ENCODE measurements at places on chromosomes 7 and 10.

DNA sequence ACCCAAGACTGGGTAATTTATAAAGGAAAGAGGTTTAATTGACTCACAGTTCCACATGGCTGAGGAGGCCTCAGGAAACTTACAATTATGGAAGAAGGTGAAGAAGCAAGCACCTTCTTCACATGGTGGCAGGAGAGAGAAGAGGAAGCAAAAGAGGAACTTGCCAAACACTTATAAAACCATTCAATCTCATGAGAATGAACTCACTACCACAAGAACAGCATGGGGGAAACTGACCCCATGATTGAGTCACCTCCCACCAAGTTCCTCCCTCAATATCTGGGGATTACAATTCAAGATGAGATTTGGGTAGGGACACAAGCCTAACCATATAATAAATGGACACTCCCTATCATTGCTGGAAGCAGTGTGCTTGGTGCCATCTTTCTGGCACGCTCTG is 506.3 kb downstream of the CALN1 start:
- DNase-seq: no peak

- no peak for DNase-seq
These were observed 595.5 kb downstream of the LRMDA start for GRCh38 chr10:76026905-76027304.

- DNase-seq: no peak
These were observed 1.1 kb downstream of the TRRAP start for GRCh38 chr7:98879198-98879978.

GRCh38 chr7:121385800-121386179 is 10.3 kb downstream of the FAM3C start:
- DNase-seq: no peak

DNA sequence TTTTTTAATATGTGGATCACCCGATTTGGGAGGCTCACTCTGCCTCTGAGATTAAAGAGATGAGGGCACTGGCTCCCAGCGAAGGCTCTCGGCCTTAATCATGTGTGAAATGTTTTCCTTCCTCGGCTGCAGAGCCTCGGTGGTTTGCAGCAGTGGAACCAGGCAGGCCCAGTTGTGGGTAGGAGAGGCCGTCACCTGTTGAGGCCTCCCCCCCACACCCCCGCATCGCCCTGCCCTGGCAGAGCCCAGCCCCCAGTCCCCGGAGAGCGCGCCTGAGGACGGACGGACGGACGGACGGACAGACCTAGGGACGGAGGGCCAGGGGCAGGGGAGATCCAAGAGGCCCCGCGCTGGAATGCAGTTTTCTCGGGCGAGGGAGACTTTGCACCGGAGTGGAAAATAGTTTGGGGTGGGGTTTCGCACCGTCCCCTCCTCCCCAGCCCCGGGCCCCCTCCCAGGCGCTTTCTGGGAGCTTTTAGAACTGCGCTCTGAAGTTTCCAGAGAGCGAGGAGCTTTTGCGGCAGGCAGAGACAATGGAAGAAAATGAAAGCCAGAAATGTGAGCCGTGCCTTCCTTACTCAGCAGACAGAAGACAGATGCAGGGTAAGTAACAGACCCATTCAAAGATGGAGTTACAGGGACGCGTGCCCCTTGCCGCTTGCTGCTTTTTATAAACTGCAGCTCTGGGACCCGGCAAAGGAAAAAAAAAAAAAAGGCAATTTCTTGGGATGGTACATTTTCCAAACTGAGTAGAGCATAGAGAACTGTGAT is at the start of gene KIAA1217:
Gene KIAA1217, plus strand, starts transcription at position 478 of the 771 bp plus-strand sequence. Its CDS starts 56 bp downstream, at position 534.
- no peak for DNase-seq
